Prostate gland (tissue), 2 donors: ENCODE measurements at places on chromosomes 7 and 10. TPM values are rescaled to one million over a fixed set of nuclear protein-coding genes. Genes with fewer than 3 reads are reported as not detected.

TSPAN33 gene
- total RNA-seq: 47.7 TPM

GLI3 gene
- total RNA-seq: 14.7 TPM

NPY4R2 gene
- 8.9 TPM for total RNA-seq

- no peak overlapping the region for H3K27ac ChIP-seq
- no peak overlapping the region for H3K4me3 ChIP-seq
- peaks cover 2% of the 10 kb centered on the region for H3K4me1 ChIP-seq
- no peaks in the 10 kb centered on the region for H3K27me3 ChIP-seq
- no peaks in the 10 kb centered on the region for H3K36me3 ChIP-seq
Observed at GRCh38 chr10:58981846-58982245, 194.6 kb upstream of the PHYHIPL start.

- no peaks in the 10 kb centered on the region for H3K27me3 ChIP-seq
- H3K27ac ChIP-seq: no peak overlapping the region
- no peaks in the 10 kb centered on the region for H3K36me3 ChIP-seq
- H3K4me3 ChIP-seq: no peak overlapping the region
- no peak for DNase-seq
Observed at GRCh38 chr7:2870471-2870931, 26.4 kb upstream of the GNA12 start.

DNA sequence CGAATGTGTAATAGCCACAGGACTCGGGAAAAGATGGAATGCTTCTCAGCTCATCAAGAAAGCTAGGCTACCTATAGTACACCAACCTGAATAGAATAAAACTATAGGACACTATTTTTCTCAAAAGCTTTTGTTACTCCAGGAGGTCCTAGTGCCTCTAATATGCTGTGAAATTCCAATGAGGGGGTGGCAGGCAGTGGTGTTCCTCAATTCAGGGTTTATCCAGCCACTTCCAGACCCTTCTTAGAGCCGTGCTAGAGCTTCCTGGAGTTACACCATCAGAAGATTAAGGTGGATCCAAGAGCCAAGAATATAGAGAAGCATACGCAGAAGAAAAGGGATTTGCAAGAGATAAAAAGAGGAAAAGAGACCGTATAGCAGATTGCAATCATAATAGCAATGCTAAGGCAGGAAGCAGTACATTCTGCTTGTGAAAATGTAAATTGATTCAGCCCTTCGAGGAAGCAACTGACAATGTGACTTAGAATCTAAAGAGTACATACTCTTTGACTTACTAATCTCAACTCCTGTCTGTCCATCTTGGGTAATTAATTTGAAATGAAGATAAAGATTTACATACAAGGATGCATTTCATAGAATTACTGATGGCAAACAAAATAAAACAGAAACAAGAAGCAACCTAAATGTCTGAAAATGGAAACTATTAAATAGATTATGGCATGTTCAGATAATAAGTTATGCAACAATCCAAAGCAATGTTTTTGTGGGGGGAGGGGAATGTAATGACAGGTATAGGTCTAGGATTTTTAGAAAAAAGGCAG, 2.1 kb downstream of the ST8SIA6 start:
- H3K27ac ChIP-seq: peak overlapping the region; percentile 89
- H3K4me1 ChIP-seq: no peaks in the 10 kb centered on the region
- H3K36me3 ChIP-seq: no peaks in the 10 kb centered on the region
- H3K27me3 ChIP-seq: no peaks in the 10 kb centered on the region
- no peak for DNase-seq

GRCh38 chr10:103852856-103853255, 2.5 kb downstream of the SH3PXD2A start:
- DNase-seq: no peak
- H3K4me1 ChIP-seq: peaks cover 13% of the 10 kb centered on the region
- no peaks in the 10 kb centered on the region for H3K36me3 ChIP-seq
- H3K27ac ChIP-seq: no peak overlapping the region
- H3K27me3 ChIP-seq: no peaks in the 10 kb centered on the region
